ENCODE measurements at places on chromosomes 16 and 17. TPM values are rescaled to one million over a fixed set of nuclear protein-coding genes. Genes with fewer than 3 reads are reported as not detected.

SLC35G3 gene
- not detected for total RNA-seq

EPX gene
- not detected for total RNA-seq

- ATAC-seq = no peak
Observed at GRCh38 chr16:30802936-30803335, 15.9 kb upstream of the ZNF629 start.

GRCh38 chr17:39045948-39046679 lies 78.9 kb upstream of the FBXO47 start:
- ATAC-seq = no peak

DNA sequence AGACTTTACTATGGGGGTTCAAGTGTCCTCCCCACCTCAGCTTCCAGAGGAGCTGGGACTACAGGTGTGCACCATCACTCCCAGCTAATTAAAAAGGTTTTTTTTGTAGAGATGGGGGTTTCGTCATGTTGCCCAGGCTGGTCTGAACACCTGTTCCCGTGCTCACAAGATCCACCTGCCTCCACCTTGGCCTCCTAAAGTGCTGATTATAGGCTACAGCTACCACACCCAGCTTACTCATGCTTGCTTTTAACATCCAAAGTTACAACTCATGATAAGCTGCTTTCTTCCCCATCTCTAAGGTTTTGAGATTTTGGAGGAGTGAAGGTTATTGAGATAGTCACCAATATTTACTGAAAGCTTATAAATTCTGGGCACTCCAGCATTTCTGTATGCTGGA lies 2.6 kb downstream of the NUP88 start:
- ATAC-seq = peak; percentile 17

- ATAC-seq = no peak
Observed at GRCh38 chr17:64941045-64941444, 21.8 kb upstream of the LRRC37A3 start.

- ATAC-seq = peak; percentile 81
Observed at GRCh38 chr16:85350973-85351372, 238.7 kb upstream of the CIBAR2 start.

- ATAC-seq = no peak
Observed at GRCh38 chr16:85090181-85090580, 22.1 kb downstream of the CIBAR2 start.

Measured in esophagus mucosa (tissue), 1 donor.